NCI-H2029 treated with DMSO at 0.1 percent for 48 hours (cell line): ENCODE measurements at places on chromosomes 5 and 9.

DNA sequence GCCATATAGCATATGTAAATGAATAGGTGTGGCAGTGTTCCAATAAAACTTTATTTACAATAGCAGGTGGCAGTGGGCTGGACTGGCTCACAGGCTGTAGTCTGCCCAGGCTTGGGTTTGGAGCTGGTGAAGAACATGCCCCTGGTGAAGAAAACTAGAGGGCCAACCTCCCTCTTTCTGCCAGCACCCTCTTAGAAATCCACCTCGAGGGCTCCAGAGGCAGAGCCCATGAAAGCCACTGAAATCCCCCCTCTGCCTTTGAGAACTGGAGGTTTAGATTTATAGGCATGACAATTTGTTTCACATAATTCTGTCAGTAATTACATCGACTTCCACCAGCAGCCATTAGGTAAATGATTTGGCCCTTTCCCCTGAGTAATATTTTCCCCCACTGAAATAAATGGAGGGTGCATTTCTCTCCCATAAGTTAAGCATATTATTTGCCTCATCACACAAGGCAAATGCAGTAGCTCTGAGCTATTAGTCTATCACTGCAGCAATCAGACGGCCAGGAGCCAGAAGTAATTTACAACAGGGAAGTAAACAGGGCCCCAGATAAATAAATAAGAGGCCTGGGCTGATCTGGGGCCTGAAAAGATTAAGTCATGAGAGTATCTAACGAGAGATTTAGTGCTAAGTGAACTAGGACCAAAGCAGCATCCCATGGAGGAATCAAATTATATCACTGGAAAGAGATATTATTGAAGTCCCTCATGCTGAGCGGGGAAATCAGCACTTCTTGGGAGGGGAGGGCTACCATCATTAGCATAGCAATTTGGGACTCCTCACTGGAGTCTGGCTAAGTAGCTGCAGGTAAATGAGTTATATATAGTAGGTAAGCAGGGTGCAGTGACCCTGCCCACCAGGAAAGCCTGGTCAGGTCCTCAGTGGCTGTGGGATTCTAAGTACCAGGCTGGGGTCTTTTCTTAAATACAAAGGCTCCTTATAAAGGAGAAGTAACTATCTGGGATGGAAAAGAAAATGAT lies 123.9 kb downstream of the SLIT3 start:
- no peak for DNase-seq

- no peak for DNase-seq
Measured at GRCh38 chr5:148937830-148938521, 111.6 kb downstream of the ADRB2 start.

DNA sequence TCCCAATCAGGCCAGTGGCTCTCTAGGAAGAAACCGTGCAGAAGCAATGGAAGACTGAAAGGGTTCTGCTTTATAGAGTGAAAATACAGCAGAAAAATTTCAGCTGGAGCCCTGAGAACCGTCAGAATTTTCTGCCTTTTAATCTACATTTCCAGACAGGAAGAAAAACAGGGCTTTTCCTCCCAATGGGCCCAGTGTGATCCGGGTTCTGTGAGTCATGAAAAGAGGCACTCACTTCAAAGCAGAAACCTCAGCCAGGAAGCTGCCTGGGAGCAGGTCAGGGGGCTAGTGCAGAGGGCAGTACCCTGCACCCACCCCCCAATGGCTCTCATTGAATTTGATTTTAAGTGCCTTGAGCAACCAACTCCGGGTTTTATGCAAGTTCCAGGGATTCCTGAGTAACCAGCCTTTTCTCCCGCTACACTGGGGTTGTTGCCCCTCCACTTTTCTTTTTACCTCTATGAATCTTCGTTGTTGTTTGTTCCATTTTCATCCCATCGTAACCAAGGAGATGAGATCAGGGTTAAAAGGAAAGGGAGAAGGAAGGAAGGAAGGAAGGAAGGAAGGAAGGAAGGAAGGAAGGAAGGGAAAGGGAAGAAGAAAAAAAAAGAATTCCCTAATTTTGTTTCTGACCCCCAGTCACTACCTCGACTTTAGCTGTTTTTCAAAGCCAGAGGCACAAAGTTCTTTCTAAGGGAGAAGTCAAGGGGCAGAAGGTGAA lies 1.3 kb downstream of the BARHL1 start:
- no peak for DNase-seq

DNA sequence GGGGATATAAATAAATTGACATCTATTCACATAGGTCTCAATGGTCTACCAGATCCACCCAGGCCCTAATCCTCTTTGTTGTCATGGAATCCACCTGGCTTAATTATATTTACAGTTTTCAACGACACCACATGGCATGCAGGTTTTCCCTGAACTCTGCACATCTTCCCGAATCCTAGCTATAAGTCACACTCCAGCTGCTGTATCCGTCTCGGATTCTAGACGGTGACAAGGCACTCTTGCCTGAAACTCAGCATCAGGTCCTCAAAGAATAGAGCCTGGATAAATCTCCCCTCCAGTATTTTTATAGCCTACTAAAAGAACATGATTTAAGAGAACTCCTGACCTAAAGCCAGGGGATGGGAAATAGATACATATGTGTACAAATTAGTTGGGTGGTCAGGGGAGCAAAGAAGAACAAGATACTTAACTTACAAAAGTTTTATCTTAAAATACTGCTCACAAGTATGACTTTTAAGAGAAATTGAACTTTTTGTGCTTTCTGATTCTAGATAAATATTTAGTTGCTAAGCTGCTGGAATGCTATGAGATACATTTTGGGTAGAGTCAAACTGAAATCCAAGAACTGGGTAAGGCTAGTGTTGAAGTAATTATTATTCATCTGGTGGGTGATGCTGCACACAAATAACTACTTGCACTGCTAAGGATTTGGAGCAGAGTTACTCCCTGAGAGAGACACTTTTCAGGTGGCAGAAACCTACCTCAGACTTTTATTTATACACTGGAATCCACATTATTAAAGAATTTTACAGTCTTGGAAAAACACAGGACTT lies 187.3 kb downstream of the EFNA5 start:
- no peak for DNase-seq

- no peak for DNase-seq
Measured at GRCh38 chr9:22829236-22829635, 382.6 kb downstream of the DMRTA1 start.

- no peak for DNase-seq
Measured at GRCh38 chr5:142833517-142834449, 63.6 kb downstream of the ARHGAP26 start.

DNA sequence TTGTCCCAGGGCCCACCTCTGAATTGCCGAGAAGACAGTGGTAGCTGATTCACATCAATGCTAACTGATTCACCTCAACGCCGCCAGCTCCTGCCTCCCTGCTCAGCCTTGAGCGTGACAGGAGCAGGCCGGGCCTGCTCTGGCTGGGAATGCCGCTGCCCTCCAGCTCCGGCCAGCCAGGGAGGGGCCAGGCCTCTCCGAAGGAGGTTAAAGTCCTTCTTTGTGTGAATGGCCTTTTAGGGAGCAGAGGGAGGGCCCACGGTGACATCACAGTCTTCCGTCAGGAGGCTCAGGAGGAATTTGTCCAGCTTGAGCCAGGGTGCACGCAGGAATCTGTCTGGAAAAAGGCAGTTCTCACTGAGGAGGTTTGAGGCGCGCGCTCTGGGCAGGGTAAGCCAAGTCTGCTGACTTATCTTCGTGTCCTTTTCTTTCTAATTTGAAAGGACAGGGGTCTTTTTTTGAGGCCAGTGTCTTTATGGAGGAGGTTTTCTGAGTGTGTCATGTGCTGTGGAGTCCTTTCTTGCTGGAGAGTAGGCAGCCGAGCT lies 82.7 kb downstream of the C9orf152 start:
- DNase-seq, result no peak

GRCh38 chr5:132394667-132395259 lies 25.3 kb downstream of the SLC22A5 start:
- peak; percentile 24 for DNase-seq

- no peak for DNase-seq
Measured at GRCh38 chr5:95863383-95863757, 40.8 kb upstream of the GLRX start.

DNA sequence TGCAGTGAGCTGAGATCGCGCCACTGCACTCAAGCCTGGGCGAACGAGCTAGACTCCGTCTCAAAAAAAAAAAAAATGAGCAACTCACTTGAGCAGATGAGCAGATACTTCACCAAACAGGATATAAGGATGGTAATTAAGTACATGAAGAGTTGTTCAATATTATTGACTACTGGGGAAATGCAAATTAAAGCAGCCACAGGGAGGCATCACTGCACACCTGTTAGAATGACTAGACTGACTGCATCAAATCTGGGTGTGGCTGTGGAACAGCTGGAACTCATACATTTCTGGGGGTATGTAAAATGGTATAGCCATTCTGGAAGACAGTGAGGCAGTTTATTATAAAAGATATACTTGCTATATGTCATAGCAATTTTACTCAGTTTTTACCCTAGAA lies 93.0 kb downstream of the WNK2 start:
- DNase-seq, result no peak

- no peak for DNase-seq
Measured at GRCh38 chr9:131277287-131277909, 1.1 kb upstream of the FAM78A start.

- no peak for DNase-seq
Measured at GRCh38 chr5:140563596-140563995, 802 bp downstream of the APBB3 start.

- DNase-seq, result no peak
Measured at GRCh38 chr9:108562176-108562575, 293.6 kb downstream of the ACTL7B start.

GRCh38 chr5:115842089-115842935 lies 577 bp downstream of the AP3S1 start:
- DNase-seq, result no peak

GRCh38 chr5:170070556-170071412 lies 34.9 kb upstream of the FOXI1 start:
- no peak for DNase-seq

DNA sequence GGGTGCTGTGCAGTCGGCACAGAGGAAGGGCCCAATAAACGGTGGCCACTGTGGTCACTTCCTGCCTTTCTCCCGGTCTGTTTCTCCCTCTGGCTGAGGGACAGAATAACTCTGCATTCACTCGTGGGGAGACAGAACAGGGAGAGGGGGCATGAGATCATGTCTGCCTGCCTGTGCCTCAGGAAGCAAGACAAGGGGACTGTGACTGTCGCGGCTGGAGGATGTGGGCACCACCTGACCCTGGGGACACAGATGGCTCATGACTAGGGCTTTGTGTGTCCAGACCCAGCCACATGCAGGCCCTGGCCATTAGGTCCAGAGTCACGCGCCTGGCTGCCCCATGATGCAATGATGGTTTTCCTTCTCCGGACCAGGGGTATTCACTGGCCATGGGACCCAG lies 5.8 kb downstream of the TRUB2 start:
- DNase-seq, result no peak

DNA sequence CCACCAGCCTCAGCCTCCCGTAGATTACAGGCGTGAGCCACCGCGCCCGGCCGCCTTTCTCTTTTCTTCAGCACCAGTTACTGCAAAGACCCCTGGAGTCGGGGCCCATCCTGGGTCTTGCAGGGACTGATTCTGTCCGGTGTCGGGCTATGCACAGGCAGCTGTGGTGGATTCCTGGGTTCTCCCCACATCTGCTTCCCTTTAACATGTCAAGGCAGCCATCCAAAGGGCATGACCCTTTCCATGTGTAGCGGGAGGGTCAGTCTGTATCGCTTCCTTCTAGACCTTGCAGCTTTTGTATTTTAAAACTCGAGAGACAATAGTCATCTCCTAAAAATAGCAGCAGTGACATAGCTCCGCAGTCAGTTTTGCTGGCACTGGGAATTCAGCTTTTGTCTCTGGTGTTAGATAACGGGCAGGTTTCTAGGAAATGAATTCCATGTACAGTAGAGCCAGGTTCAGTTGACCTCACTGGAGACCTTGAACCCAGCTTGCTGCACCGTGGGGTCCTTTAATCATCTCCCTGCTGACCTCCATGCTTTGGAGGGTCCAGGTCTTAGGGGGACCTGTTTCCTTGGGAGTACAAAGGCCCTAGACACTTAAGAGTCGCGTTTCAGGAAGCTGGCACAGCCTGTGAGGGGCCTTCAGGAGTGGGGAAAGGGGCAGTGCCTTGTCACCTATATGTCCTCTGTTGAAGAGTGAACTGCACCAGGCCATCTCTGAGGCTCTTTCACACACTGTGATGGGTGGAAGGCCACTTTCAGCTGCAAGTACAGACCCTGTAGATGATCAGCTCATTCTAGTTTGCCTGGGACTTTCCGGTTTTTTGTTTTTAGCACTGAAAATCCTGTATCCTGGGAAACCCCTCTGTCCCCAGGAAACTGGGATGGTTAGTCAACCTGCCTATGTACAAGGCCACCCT lies 13.8 kb downstream of the ANKRD33B start:
- no peak for DNase-seq

DNA sequence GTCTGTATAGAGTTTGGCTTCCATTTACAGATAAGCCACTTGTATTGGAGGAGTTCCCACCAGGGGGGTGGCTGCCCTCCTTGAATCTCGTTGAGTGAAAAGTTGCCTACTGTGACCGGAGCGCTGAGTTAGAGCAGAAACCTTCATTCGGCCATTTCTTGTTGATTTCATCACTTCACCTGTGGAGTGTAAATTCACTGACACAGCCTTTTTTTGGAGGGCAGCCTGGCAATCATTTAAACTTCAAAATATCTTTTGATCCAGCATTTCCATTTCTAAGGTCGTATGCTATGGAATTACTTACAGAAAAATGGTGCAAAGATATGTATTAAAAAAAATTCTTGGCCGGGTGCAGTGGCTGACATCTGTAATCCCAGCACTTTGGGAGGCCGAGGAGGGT lies 40.8 kb downstream of the PRRC2B start:
- no peak for DNase-seq

DNA sequence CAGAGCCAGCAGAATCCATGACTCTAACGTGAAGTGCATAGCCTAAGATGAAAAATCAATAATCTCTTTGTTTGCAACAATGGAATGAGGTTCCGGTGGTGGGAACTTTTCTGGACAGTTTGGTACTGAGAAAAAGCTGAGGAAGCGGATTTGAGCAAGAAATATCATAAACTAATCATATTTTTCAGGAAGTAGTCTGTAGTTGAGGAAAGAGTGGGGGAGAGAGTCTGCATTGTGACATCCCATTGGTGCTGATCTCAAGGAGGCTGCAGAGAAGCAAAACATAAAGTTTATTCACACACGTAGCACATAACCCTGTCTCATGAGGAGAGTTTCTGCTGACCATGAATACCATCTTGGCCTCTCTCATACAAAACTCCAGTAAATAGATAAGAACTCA lies 15.8 kb upstream of the FCHO2 start:
- DNase-seq, result no peak
